ENCODE measurements at places on chromosomes 16 and 17.

DNA sequence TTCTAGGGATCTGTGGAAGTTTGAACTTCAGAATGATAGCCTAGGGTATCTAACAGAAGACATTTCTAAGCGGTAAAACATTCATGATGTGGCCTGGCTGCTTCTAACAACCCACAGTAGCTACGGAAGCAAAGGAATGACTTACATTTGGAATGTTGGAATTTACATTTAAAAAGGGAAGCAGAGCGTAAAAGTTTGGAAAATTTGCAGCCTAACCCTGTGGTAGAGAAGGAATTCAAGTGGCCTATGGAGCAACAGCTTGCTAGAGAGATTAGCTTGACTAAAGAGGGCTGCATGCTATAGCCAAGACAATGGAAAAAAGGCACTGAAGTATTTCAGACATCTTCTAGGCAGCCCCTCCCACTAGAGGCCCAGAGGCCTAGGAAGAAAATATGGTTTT lies 50.1 kb downstream of the HNF1B start:
- DNase-seq: no peak

DNA sequence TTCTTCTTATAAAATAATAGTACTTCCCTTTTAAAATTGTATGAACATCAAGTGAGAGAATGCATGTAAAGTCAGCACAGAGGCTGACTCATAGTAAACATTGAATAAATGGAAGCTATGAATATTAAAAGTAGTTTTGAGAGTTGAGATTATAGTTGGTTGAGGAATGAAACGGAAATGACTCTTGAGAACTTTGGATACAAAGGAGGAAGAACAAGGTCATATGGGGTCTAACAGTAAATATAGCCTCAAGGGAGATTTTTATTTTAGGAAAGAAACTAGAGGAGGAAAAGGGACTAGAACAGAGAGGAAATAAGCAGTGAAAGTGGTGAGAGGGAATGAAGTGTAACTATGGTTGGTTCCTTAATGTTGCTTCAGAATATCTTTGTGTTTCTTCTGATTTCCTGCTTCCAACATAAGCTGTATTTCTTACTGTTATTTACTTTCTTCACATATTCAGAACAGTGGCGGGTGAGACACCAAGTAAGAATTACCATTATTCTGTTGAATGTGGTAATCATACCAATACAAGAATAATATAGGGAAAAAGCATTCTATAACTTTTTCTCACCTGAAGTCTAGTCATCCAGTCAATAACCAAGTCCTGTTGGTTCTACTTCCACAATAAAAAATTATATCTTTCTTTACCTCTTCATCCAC lies 165.1 kb downstream of the CHD9 start:
- DNase-seq: no peak

- DNase-seq: no peak
These were observed 12.1 kb downstream of the NDEL1 start for GRCh38 chr17:8447799-8448198.

GRCh38 chr17:50977487-50978159 lies 111.5 kb upstream of the TOB1 start:
- no peak for DNase-seq

Data from DND-41 (cell line).